Ammon's horn (tissue), 1 donor: ENCODE measurements at places on chromosomes 12 and 14.

GRCh38 chr12:51076236-51076930 is 7.0 kb downstream of the CSRNP2 start:
- DNase-seq, result no peak

DNA sequence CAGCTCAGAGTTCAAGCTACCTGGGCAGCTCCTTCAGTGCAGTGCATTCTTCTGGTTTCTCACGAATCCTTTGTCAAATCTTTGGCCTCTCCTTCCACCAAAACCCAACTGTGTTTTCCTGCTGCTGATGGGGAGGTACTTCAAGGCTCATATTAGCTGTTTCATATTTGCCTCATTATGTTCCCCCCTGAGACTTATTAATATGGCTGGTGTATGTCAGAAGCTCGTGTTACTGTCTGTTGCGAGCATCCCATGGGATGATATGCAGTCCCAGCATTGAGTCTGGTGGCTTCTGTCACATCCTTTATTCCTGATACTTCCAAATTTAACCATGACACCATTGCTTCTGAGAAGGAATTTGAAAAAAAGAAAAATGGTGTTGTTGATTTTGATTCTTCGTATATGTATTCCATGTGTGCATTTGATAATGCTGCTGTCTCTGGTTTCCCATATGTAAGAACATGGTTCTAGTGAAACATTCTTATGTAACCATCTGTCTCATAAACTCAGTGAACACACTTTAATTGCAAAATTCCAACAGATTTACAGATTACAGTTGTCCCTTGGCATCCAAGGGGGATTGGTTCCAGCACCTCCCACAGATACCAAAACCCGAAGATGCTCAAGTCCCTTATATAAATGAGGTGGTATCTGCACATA is 149.1 kb downstream of the KICS2 start:
- no peak for DNase-seq

DNA sequence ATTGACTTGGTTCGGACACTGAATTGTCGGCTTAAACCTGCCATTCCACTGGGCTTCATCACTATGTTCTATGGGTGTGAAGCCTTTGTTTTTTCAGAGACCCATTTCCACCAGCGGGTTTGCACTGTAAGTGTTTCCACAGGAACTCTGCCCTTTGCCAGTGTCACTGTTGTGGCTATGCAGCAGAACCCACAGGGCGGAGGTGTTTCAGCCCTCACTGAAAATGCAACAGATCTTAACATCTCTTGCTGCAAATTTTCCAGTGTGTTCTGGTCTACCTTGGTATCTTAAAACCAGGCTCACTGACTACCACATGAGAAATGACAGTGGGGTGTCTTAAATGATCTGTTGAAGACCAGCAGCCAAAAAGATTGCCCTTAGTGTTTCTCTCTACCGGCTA is 21.1 kb downstream of the PRKCH start:
- DNase-seq, result no peak

GRCh38 chr14:22986508-22987054 is 4.2 kb upstream of the AJUBA start:
- peak; percentile 96 for DNase-seq

GRCh38 chr12:100163416-100164152 is 20.9 kb upstream of the BLTP3B start:
- DNase-seq, result peak; percentile 87

- DNase-seq, result peak; percentile 55
Measured at GRCh38 chr12:45557016-45557415, 172.5 kb upstream of the ARID2 start.

GRCh38 chr12:32240831-32241230 is 134.2 kb downstream of the BICD1 start:
- DNase-seq, result no peak

GRCh38 chr14:71290960-71291466 is 383.8 kb downstream of the PCNX1 start:
- peak; percentile 55 for DNase-seq

DNA sequence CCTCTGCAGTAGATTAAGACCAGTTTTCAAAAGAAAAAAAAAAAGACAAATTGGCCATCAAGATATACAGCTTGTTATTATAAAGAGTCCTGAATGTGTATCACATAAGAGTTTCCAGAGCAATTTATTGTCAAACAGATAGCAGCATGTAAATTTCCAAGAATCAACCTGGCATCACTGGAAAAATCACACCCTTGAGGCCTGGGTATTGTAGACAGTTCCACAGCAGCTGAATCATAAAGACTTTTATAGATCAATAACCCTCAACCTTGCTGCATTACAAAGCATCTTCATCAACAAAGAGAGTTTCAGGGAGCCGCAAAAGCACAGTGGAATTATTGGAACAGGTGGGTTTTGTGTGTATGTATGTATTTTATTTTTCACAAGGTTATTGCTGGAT is 94.6 kb upstream of the LRIG3 start:
- no peak for DNase-seq

- no peak for DNase-seq
Measured at GRCh38 chr14:85454226-85454813, 75.6 kb upstream of the FLRT2 start.

DNA sequence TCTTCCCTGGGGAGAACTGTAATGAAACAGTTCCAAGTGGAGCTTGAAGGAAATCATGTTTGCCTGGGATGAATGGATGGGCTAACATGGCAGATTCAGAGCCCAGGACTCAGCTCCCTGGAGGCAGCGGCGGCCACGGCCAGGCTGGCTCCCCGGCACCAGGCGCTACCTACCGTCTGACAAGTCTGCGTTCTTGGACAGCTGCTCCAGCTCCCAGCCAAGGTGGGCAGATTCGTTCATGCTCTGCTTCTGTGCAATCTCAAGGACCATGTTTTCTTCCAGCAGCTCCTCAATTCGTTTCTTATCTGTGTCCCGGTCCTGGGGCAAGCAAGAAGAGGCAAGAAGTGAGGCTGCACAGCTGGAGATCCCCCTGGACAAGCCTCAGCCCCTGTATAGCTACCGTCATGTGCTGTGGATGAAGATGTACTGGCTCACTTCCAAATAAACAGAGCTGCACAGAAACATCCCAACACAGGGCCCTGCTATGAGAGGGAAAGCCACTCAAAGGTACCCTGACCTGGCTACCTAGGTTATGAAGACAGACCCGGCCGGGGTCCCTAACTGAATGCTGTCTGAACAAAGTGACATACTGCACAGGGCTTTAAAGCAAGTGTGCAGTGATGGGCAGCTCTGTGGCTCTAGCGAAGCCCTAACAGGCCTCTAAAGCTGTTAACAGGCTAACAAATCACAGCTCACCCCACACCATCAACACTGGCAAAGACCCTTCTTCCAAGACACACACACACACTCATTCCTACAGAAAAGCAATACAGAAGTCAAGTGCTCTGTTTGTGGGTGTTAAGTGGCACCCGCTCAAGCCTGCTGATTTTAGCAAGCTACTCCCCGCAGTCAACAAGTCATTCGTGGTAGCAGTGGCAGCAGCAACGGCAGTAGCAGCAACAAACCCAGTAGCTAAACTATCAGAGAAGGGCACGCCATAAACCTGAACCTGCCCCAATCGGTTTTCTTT is 80.4 kb upstream of the GPR68 start:
- peak; percentile 48 for DNase-seq

GRCh38 chr12:69129017-69129416 is 110.4 kb upstream of the CPSF6 start:
- DNase-seq, result no peak

- no peak for DNase-seq
Measured at GRCh38 chr12:125643055-125643454, 577.8 kb downstream of the AACS start.

GRCh38 chr12:96219700-96220206 is 25.6 kb downstream of the ELK3 start:
- DNase-seq, result no peak

GRCh38 chr12:27319848-27320247 is 12.8 kb upstream of the BMAL2 start:
- no peak for DNase-seq

GRCh38 chr12:41459906-41460214 is 271.7 kb downstream of the PDZRN4 start:
- no peak for DNase-seq

DNA sequence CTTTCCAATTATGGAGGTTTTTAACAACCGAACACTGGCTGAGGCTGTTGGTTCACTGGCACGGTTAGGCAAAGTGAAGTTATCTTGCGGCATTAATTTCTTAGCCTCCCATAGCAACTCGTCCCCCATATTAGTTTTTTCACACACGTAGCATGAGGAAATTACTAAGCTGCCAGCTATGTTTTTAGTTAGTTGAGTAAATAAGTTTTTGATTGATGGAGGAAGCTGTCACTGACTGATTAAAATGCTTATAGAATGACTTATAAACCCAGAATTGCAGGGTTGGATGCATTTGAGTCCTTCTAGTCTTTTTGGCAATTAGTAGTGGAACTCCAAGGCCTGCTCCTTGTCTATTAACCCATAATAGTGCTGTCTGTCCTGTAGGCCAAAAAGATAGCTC is 97.1 kb downstream of the ALG10 start:
- DNase-seq, result no peak

DNA sequence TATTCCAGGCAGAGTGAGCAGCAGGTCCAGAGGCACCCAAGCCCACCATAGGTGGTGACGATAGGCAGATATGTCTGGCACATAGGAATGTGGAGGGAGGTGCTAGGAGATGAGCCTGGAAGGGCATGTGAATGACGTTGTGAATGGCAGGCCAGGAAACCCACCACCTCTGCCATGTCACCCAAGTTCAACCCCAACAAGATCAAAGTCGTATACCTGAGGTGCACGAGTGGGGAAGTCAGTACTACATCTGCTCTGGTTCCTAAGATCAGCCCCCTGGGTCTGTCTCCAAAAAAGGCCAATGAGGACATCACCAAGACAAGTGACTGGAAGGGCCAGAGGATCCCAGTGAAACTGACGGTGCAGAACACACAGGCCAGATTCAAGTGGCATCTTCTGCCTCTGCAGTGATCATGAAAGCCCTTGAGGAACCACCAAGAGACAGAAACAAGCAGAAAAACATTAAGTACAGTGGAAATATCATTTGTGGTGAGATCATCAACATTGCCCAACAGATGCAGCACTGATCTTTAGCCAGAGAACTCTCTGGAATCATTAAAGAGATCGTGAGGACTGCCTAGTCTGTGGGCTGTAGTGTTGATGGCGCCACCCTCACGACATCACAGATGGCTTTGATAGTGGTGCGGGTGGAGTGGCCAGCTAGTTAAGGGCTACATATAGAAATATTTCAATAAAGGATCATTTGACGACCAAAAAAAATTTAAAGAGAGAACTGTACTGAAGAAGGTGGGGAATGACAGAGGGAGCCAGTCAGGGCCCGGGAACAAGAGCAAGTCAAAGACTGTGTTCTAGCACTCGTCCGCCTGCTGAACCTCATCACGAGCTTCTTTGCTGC is 99.7 kb downstream of the ZFP36L1 start:
- DNase-seq, result no peak

- no peak for DNase-seq
Measured at GRCh38 chr12:57606821-57607220, 2.2 kb downstream of the DTX3 start.

DNA sequence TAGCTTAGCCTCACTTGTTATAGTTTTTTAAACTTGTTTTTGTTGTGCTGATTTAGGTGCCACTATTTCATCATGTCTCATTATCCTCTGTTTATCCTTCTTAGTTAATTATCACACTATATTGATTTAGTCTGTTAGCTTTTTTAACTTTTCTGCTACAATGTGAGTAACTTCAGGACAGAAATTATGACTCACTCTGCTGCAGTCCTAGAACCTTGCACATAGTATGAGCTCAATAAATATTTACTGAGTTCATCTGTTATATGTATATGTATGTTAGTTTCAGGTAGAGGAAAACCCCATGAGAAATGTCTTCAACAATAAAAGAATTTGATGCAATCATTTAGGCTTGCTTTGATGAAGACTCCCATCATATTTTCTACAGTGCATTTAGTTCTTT is 224.3 kb upstream of the NAV3 start:
- DNase-seq, result no peak

DNA sequence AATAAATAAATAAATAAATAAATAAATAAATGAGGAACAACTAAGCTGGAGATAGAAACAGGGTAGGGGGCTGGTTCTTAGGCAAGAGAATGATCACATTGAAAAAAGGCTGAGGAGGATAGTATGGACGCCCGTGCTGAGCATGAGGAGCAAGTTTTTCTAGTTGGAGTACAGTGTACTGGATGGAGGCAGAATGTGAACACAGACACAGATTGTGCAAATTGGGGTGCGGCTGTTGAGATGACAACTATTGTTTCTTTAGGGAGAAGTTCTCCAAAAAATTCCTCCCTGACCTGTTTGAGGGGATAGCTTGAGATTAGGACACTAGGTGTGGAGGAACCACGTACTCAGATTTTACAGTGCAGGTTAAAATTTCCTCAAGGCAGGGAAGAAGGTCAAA is 979 bp upstream of the BIN2 start:
- DNase-seq, result no peak

DNA sequence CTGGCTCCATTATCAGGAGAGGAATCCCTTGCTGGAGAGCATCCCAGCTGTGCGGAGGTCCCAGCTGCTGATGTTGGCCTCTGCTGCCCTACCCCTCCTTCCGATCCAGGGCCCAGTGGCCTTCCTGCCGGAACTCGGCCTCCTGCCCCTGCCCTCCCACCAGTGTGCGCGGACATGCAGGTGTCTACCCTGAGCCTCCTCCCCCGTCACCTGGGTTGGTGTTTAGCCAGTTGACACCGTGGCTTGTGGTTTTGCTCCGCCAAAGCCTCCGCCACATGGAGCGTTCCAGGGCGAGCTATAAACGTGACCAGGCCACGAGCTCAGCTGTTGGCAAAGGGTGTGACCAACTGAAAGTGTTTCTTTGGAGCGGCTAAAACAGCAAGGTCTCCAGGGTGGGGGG is 1104.3 kb downstream of the BCL11B start:
- DNase-seq, result no peak

GRCh38 chr14:92651106-92651757 is 97.2 kb downstream of the LGMN start:
- peak; percentile 61 for DNase-seq
